ENCODE measurements at places on chromosomes 6 and 20. TPM values are rescaled to one million over a fixed set of nuclear protein-coding genes. Genes with fewer than 3 reads are reported as not detected.

The E2F1 gene
- total RNA-seq, result 2.8 TPM

DNA sequence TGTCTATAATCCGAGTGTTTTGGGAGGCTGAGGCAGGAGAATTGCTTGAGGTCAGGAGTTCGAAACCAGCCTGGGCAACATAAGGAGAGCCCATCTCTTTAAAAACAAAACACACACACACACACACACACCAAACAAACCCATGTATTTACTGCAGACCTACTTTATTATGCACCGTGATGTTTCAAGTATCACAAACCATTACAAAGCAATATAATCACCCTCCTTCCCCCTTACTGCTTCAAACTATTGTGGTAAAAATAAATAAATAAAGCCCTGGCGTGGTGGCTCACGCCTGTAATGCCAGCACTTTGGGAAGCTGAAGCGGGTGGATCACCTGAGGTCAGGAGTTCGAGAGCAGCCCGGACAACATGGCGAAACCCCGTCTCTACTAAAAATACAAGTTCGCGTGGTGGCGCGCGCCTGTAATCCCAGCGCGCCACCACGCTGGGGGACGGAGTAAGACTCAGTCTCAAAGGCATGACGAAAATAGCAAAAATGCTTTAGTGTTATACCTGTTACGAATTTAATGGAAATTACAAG lies 1.5 kb downstream of the TBCC start:
- no peak for DNase-seq

GRCh38 chr6:91462241-91462640 lies 875.4 kb upstream of the MAP3K7 start:
- DNase-seq, result no peak

GRCh38 chr6:76004202-76004601 lies 68.3 kb downstream of the IMPG1 start:
- no peak for DNase-seq

DNA sequence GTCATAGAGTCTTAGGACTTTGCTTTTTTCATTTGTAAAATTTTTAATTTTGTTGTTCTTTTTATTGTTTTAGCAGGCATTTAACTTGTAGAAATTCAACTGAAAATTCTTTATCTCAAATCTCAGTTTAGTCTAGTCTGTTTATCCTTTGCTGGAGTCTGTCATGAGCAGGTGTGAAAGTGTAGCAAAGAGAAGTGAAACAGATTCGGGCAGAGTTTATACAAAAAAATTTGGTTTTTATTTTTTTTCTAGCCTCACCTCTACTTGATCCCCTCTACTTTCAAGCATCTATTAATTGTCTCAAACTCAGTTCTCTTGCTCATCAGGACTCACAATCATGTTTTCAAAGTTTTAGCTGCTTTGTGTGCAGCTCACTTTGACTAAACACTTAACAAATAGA lies 655.2 kb downstream of the HDGFL1 start:
- no peak for DNase-seq

- no peak for DNase-seq
These were observed 45.2 kb upstream of the GFRAL start for GRCh38 chr6:55282115-55282514.

The HLA-DRB1 gene
- total RNA-seq, result 1.5 TPM

DNA sequence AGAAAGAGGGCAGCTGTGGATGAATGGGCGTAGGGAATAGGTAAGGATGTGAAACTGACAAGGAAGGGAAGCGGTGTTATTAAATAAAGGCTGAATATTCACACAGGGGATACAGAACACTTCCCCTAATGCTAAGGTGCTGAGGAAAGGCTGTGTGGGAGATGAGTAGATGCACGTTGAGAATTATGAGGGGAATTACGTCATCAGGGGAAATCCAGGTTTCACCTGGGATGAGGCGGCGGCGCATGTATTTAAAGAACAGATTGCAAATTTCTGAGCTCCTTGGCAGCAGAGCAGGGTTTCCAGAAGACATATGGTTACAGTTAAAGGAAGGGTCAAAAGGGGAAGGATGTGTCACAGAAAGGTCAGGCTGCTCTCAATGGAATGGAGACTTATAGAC lies 28.7 kb upstream of the EDN1 start:
- DNase-seq, result no peak

The UBR2 gene
- total RNA-seq, result 17.4 TPM

GRCh38 chr6:37622646-37623071 lies 75.0 kb downstream of the MDGA1 start:
- peak; percentile 40 for DNase-seq

DNA sequence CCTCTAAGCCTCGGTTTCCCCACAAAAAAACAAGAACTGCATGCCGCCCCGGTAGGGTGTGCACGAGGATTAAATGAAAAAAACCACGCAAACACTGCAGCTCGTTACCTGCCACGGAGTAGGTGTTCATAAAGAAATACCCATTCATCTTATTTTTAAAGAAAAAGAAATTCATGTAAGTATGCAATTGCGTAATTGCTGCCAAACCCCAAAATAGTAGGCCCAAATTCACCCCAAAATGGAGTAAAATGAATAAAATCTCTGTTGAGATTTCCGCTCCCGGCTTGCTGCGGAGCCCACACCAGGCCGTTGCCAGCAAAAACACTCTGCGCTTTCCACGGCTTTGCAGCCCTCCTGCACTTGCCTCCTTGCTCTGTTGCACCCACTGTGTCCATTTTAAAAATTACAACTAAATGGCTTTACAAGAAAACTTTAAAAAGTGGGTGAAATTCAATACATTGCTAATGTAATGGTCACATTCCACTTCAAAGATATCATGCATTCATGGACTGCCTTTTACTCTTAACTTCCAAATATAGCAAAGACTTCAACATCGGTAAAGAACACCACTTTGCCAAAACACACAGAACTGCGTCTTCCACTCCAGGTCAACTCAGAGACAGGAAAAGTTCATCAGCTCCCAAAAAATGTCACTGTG lies 125.0 kb downstream of the ZMYND8 start:
- DNase-seq, result no peak

- no peak for DNase-seq
These were observed 855.8 kb downstream of the HACE1 start for GRCh38 chr6:104003803-104004516.

GRCh38 chr6:130995783-130996447 lies 67.1 kb downstream of the EPB41L2 start:
- DNase-seq, result no peak

The PI16 gene
- total RNA-seq, result not detected

The LTB gene
- total RNA-seq, result 9.2 TPM

The VIP gene
- total RNA-seq, result 0.65 TPM

The EIF2S2 gene
- 68.7 TPM for total RNA-seq

DNA sequence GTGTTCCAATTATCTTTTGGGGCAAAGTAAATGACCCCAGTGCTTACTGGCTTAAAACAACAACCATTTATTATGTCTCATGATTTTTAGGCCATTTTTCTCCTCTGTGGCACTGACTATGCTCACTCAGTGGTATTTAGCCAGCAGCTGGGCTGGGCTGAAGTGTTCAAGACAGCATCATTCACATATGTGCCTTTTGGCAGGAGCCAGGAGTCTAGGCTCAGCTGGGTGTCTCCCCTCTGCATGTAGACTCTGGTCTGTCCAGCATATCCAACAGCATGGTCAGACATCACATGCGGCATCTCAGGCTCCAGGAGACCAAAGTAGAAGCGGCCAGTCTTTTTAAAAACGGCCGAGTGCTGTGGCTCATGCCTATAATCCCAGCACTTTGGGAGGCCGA lies 120.3 kb upstream of the TOP1 start:
- DNase-seq, result no peak

DNA sequence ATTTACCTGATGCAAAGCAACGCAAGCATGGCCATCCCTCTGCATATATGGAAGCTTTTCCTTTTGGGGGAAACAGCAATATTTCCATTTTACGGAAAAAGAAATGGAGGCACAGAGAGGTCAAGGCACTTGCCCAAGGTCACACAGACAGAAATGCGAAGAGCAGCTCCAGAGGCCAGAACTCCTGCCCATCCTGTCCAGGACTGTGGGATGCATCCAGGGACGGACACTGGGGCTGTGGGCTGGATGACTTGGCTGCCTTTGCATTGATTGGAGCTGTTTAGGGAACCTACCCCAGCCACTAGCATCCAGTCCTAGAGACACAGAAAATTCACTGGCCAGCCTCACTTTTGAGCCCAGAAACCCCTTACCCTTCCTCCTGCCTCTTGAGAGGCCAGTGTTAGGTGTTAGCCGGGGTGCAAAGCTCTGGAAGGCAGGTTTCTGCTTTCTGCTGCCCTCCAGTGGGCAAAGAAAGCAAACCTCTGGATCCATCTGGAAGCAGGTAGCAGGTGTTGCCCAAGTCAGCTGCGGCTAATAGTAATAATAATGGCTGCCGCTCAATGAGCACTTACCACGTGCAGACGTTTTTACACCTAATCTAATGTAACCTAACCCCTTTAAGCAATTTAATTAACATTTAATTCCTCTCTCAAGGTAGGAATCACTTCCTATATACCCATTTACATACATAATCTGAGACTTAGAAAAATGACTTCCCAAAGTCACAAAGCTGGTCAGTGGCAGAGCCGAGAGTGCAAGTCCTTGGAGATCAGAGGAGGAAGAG lies 31.7 kb upstream of the CCN5 start:
- DNase-seq, result peak; percentile 59

DNA sequence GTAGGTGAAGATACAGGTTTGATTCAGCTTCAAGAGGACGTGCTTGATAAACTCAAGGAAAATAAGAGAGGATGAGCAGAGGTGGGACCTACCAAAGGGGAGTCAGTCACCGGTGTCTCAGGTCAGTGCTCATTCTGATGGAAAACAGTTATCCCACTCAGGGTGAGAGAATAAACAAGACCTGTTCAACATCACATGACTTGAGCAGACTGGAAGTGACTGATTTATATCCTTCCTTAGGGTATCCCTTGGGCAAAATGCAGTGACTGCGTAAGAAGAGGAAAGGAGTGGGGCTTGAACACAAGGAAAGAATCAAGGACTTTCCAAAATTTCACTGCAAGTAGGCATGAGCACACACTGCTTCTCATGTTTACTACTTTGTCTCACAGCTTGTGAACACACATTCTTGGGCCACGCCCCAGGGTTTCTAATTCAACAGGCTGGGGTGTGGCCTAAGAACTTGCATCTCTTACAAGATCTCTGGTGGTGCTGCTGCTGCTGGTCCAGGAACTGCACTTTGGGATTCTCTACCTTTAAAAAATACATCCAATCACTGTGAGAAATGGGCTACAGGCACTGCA lies 11.6 kb downstream of the CST3 start:
- no peak for DNase-seq

DNA sequence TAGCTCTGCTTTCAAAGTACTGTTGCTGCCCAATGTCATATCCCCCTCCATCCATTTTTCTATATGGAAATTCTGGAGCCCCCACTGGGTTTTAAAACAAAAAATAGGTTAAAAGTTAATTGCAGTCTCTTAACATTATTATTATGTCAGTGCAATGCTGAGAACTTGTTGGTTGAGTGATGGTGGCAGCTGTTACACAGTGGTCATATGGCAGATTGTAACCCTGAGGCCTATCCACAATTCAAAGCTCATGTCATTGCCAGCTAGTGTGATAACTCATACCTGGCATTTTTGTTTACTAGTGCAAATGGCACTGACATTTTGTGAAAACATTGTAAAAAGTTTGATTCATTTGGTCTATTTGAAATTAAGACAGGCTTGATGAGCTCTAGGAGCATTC lies 305.7 kb upstream of the FLRT3 start:
- DNase-seq, result no peak

DNA sequence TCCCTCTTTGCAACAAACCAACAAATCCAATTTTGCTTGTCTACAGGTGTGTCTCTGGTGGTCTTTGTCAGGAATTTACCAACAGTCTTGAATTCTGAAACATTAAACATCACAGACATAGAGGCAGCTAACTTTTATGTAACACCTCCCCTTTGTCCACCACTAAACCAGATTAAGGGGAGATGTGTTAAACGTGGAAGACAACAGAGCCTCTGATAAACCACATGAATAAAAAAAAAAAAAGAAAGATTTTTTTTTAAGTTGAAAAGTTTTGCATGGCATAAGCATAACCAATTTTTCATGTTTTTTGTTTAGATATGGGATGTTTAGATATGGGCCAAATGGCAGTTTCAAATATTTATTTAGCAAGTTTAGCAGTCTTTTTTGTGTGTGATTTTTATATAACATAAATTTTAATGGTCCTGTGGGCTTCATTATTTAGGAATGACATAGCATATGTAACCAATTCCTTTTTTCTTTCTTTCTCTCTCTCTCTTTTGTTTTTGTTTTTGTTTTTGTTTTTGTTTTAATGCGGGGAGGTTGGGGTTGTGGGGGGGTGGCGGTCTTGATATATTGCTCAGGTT lies 60.7 kb upstream of the BTN3A2 start:
- no peak for DNase-seq

DNA sequence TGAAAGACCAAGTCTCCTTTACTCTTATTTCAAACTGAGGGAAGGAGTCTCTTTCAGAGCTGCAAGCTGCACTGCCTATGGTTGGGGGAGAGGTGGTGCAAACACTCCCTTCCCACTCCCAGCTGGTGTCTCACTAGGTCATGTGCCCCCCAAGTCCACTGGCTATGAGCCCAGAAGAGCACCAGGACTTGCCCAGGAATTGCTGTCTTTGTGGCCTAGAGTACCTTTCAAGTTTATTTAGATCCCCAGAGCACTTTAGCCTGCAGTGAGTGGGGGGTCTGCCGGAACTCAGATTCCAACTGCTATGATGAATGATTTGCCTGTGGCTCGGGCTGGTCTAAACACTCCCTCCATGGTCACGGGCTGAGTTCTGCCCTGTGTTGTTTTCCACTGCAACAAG lies 192.6 kb upstream of the CITED2 start:
- no peak for DNase-seq

The EYS gene
- total RNA-seq, result under 0.01 TPM

DNA sequence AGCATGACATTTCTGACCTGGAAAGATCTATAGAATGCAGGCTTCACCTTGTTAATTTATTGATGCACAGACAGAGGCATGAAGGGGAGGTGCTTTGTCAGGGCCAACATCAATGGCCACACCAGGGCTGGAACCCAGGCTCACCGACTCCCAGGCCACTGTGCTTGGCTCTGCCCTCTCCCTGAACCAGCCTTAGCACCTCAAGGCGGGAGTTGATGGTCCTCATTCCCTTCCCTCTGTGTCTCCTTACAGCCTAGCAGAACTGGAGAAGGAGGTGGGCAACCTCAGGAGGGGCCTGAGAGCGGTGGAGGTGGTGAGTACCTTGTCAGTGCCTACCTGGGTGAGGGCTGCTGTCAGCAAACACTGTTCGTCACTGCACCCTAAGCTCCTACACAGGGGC lies 35.6 kb downstream of the MOCS1 start:
- no peak for DNase-seq

- DNase-seq, result no peak
These were observed 247.8 kb downstream of the CD83 start for GRCh38 chr6:14365393-14365792.

DNA sequence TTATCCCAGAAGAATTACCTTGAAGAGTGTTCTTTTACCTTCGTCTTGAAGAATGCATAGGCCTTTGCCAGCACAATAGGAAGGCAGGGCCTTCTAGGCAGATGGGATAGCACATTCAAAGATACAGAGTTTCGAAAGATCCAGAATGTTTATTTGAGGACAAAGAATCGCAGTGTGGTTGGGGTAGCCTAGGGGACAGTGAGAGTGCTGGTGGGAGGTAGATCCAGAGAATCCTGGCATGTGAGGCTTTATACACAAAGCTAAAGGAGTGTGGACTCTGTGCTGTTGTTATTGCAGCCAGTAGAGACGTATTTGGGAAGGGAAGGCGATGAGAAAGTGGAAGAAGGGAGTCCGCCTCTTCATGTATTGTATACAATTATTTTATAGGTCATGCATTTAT lies 186.6 kb downstream of the FARS2 start:
- DNase-seq, result no peak

The TMEM74B gene
- 0.44 TPM for total RNA-seq

- DNase-seq, result no peak
These were observed 13.8 kb downstream of the RNASET2 start for GRCh38 chr6:166942393-166943168.

The SMLR1 gene
- total RNA-seq, result not detected

The CGA gene
- not detected for total RNA-seq

The RPS10 gene
- 1,478 TPM for total RNA-seq

The SLC17A9 gene
- total RNA-seq, result 3.9 TPM

Measured in lung microvascular endothelial cell (primary cell).